ENCODE measurements at places on chromosomes 12 and 14. TPM values are rescaled to one million over a fixed set of nuclear protein-coding genes. Genes with fewer than 3 reads are reported as not detected.

DNA sequence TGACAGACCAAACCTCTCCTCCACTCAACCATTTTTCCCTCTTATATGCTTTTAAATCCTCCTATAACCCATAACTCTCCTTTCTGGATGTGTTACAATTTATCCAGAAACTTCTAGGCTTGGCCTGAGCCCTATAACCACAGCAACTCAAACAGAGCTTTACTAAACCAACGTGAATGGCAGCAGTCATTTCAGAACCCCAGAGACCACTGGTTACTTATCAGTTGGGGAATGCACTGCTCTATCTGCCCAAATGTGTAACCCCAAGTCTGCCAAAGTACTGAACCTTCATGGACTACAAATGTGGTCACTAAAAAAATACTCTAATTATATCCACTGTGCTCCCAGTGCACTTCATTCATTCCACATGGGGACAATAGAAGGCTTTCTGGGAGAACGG lies 42.0 kb downstream of the NAA25 start:
- no peak for DNase-seq
- H3K36me3 ChIP-seq = peaks cover 45% of the 10 kb centered on the region
- H3K27ac ChIP-seq = no peak overlapping the region
- no peaks in the 10 kb centered on the region for H3K4me1 ChIP-seq
- no peak overlapping the region for H3K4me3 ChIP-seq
- no peaks in the 10 kb centered on the region for H3K27me3 ChIP-seq

DNA sequence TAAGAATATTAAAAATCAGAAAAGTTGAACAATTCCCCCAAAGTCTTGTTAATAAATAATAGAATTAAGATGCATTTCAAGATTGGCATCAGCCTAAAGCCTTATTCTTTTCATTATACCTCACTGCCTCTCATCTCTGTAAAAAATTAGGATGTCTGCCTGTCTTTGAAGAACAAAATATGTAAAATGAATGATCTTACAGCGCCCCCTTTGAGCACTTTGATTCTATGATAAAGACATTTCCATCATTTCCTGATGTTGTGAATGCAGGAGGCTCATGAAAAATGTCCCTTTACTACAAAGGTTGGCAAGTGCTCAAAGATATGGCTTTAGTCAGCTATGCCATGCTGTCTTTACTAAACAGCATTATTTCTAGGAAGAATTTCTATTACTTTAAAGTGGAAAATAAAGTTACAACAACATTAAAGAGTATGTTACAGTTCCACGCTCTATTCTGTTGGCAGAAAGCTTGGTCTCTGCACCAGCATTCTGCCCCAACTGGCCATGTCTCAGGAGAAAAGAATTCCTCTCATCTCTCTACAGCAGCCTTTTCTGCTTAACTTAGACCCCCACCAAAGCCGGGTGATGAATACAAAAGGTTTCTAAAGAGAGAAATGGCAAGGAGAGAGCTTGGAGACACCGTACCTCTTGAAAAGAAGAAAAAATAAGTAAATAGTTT lies 95.1 kb downstream of the LLPH start:
- peak overlapping the region; percentile 24 for H3K4me3 ChIP-seq
- H3K27ac ChIP-seq = peak overlapping the region; percentile 77
- DNase-seq = no peak

The TMEM132D gene
- not detected for total RNA-seq

GRCh38 chr12:81627336-81628189 lies 131.6 kb downstream of the PPFIA2 start:
- no peak overlapping the region for H3K27ac ChIP-seq
- H3K4me1 ChIP-seq = no peaks in the 10 kb centered on the region
- H3K36me3 ChIP-seq = no peaks in the 10 kb centered on the region
- H3K27me3 ChIP-seq = no peaks in the 10 kb centered on the region
- H3K4me3 ChIP-seq = no peak overlapping the region

GRCh38 chr14:50775357-50775756 lies 55.6 kb downstream of the NIN start:
- no peak for DNase-seq
- H3K36me3 ChIP-seq = peaks cover 3% of the 10 kb centered on the region
- H3K27ac ChIP-seq = peak overlapping the region; percentile 81
- peaks cover 47% of the 10 kb centered on the region for H3K4me1 ChIP-seq
- H3K4me3 ChIP-seq = peak overlapping the region; percentile 37

DNA sequence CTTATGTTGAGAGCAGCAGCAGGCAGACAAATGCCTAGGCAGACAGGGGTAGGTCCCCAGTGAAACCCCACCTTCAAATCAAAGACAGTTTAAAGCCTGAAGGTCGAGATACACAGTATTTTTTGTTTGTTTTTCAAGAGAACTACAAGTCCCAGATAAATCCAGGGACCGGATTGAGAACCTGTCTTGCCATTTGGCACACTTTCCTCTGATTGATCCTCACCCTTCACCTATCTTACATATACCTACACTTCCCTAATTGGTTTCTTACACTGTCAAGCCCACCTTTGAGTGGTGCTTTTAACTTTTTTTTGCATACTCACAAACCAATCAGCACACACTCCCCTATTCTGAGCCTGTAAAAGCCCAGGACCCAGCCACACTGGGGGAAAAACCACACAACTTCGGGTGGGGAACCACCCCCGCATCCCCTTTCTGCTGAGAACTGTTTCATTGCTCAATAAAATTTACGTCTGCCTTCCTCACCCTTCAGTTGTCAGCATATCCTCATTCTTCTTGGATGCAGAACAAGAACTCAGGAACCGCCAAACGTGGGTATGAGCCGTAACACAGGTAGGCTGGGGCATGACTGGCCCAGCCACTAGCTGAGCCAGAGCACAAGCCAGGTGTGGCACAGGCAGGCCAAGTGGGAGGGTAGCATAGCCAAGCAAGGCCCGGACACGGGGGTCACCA lies 11.1 kb downstream of the DICER1 start:
- DNase-seq = no peak
- H3K4me1 ChIP-seq = peaks cover 30% of the 10 kb centered on the region
- no peaks in the 10 kb centered on the region for H3K27me3 ChIP-seq
- H3K27ac ChIP-seq = no peak overlapping the region
- no peak overlapping the region for H3K4me3 ChIP-seq
- H3K36me3 ChIP-seq = no peaks in the 10 kb centered on the region

- H3K4me1 ChIP-seq = peaks cover 22% of the 10 kb centered on the region
- no peak for DNase-seq
- H3K27me3 ChIP-seq = no peaks in the 10 kb centered on the region
- H3K4me3 ChIP-seq = no peak overlapping the region
- no peaks in the 10 kb centered on the region for H3K36me3 ChIP-seq
These were observed 22.2 kb upstream of the LRTM2 start for GRCh38 chr12:1797991-1798640.

All from thoracic aorta (tissue), 2 donors.